Osteoblast (primary cell): ENCODE measurements at places on chromosomes 5 and 9. TPM values are rescaled to one million over a fixed set of nuclear protein-coding genes. Genes with fewer than 3 reads are reported as not detected.

Gene PTPN3
- total RNA-seq = 2.9 TPM in 2 replicates

Gene PRSS3
- total RNA-seq = 2.2 and 3.5 TPM in 2 replicates

Gene C5
- 5.1 and 5.6 TPM in 2 replicates for total RNA-seq

- DNase-seq = no peak
Measured at GRCh38 chr9:126856326-126856877, 4.0 kb upstream of the ZBTB34 start.

- DNase-seq = no peak
Measured at GRCh38 chr5:132469380-132470009, 21.1 kb downstream of the IRF1 start.

DNA sequence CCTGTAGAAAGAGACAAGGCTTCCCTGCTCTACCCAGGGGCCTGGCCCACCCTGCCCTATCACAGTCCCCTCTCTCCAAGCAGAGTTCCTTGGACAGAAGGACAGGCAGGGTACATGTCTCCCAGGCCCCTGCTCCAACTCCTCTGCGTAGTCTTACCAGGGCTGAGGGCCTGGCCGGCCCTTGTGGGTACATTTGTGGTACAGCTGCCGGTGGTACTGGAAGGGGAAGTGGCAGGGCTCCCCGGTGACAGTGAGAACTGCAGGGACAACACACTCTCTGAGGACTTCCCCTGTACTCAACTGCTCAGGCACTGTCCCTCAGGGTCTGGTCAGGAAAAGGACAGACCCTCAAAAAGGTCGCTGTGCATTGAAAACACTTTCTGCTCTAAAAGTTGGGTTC is 3.6 kb downstream of the F12 start:
- DNase-seq = peak; percentile 72

- no peak for DNase-seq
Measured at GRCh38 chr9:78121488-78121887, 89.9 kb upstream of the GNAQ start.
